ENCODE measurements at places on chromosomes 7 and 10.

DNA sequence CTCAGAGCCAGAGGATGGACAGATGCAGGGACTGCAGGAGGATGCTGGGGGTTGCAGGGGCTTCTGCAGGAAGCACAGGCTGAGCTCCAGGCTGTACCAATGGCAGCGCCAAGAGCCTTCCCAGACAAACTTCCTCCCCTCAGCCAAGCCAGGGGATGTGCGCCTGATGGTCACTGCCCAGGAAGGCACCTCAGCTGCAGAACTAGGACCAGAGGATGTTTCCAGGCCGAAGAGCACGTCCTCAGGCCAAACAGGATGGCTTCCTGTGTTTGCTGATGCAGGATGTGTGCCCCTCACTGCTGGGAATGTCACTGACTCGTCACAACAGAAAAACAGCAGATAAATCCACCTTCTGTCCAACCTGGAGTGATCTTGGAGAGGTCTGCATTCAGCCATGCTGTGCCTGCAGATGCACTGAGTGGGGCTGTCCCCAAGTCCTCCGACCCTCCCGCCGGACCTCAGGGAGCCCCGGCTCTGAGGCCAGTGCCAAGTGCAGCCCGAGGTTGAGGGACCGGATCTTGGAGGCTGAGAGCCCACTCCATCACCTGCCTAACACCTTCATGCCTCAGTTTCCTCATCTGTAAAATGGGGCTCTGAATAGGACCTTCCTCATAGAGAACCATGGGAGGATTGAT lies 152.5 kb upstream of the CHST15 start:
- no peak for DNase-seq

- no peak for DNase-seq
Observed at GRCh38 chr7:121621937-121622336, 225.8 kb upstream of the FAM3C start.

DNA sequence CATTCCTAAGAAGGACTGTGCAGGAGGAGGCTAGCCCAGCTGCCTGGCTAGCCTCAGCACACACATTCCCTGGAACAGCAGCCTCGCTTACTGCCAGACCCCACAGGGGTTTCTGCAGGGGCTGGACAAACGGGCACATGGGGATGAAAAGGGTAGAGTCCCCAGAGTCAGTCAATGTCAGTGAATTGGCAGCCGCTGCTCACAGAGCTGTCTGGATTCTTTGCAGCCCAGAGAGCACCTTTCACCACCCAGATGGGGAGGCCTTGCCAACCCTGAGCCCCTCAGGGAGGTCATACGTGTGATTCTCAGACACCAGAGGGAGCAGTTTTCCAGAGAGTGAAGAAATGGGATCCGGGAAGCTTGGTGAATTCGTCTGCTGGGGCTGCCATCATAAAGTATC lies 143.3 kb downstream of the KCNMA1 start:
- DNase-seq, result no peak

GRCh38 chr7:38975944-38976392 lies 1.7 kb upstream of the POU6F2 start:
- no peak for DNase-seq

DNA sequence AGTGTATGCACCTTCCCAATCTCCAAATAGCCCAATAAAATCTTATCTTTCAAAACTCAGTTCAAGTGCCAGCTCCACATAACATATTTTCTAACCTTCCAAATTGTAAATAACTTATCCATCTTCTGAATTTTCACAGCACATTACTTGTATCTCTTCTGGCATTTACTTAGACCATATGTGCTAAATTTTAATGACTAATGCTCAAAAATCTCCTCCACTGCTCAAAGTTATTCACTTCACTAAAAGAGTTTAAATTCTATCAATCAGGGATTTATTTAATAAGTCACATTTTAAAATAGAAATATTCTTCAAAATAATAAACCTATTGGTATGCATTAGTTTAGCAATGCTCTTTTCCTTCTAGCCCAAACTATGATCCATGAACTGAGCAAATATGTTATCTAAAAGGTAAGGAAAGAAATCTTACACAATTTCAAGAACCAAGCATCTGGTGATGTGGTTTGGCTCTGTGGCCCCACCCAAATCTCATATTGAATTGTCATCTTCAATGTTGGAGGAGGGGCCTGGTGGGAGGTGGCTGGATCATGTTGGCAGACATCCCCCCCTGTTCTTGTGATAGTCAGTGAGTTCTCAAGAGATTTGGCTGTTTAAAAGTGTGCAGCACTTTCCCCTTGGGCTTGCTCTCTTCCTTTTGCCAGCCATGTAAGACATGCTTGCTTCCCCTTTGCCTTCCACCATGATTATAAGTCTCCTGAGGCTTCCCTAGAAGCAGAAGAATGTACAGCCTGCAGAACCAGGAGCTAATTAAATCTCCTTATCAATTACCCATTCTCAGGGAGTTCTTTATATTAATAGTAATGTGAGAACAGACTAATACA lies 28.1 kb upstream of the GPR22 start:
- DNase-seq, result no peak

DNA sequence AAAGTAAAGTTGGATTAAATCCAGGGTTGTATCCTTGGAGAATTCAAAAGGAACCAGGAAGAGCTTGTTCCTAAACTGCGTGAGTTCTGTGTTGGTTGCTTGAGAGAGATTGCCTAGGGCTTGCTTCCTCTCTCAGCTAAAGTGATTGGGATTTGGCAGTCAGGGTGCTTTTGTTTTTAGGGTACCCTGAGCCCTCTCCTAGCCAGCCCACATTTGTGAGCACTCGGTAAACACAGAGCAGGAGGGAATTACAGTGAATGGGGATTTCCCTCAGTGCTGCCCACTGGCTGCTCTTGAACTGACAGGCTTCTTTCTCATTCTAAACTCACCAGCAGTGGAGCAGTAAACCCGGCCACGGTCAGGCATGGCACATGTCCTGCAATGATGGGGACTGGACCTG lies 146.9 kb downstream of the TPST1 start:
- DNase-seq, result no peak

DNA sequence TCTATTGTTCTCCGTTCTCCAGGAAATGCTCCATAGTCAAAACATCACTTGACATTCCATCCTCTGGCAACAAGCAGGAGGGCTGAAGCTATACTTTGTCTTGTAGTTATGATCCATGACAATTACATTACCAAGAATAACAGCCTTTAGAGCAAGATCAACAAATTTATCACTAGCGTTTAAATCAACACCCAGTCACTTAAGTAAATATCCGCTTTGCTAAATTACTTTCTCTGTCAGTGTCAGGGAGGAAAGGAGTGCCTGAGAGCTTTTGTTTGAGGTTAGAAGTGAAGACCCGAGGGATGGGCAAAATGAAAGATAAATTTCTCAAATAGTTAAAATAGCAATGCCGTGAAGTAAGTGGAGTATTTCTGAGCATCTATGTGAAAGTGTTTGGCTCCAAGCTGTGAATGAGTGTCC lies 236.1 kb upstream of the BMPER start:
- no peak for DNase-seq

DNA sequence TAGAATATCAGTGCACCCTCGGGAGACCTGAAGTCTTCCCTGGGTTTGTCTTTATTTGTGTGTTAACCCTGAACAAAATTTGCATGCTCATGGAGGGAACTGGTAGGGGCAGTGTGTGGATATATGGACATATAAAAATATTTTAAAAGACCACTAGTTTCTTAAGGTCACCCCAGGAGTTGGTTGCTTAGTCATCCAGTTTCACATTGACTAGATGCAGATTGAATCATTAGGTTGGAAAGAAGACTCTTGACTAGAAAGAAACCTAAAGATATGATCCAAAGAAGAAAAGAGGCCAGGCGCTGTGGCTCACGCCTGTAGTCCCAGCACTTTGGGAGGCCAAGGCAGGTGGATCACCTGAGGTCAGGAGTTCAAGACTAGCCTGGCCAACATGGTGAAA lies 137.1 kb downstream of the KAT6B start:
- peak; percentile 30 for DNase-seq

DNA sequence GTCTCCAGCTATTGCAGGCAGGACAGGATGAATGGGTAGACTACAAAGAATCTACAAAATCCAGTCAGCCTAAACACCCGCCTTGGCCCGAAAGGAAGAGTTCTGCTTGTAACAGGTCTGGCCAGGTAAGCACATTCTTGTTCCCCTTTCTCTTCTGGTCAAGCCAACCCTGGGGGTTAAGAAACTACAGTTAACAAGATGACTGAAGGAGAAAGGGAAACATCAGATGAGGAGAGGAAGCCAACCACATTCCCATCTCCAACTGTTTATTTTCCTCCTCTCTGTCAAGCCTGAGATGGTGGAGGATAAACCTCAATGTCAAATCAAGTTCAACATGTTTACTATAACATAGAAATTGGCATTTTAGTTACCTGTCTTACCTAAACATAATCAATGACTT lies 198.9 kb downstream of the IPMK start:
- no peak for DNase-seq

- no peak for DNase-seq
Observed at GRCh38 chr10:76764177-76764576, 873.4 kb downstream of the KCNMA1 start.

GRCh38 chr7:16875861-16876260 lies 5.9 kb downstream of the AGR3 start:
- DNase-seq, result no peak

GRCh38 chr10:87935290-87936141 lies 72.1 kb downstream of the PTEN start:
- DNase-seq, result no peak

DNA sequence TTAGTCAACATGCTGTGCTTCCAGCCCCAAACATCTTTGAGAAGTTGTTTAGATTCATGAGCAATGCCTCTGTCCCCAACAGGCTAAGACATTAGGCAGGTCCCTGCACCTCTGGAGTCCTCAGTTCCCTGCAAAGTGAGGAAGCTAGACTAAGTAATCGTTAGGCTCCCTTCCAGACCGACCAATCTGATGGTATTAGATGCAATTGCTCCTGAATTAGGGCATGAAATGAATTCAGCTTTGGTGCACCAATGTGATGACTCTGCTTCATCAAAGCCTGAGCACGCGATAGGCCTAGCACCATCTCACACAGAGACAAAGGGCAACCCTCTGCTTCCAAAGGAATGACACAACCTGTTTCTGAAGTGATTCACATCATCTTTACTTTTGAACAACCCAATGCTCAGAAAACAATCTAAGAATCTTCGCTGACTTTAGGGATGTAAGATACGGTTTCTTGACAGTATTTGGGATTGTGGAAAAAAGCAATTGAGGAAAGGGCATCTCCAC lies 723 bp upstream of the TES start:
- no peak for DNase-seq

DNA sequence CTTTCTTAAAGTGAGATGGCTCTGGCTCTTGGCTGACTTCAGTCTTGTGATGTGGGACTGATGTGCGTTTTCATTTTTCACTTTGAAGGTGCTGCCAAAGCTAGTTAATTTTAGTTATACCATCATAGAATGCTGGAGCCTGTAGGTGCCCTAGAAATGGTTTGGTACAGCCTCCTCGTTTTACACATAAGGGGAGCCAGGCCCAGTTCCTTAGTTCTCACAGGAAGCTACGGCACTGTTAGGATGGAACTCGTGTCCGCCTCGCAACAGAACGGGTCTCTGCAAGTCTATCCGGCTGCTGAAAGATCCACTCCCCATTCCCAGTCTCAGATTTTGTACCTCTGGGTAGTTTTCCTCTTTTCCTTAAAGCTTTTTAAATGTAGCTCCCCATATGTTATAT lies 173.2 kb upstream of the PRPS1L1 start:
- no peak for DNase-seq

DNA sequence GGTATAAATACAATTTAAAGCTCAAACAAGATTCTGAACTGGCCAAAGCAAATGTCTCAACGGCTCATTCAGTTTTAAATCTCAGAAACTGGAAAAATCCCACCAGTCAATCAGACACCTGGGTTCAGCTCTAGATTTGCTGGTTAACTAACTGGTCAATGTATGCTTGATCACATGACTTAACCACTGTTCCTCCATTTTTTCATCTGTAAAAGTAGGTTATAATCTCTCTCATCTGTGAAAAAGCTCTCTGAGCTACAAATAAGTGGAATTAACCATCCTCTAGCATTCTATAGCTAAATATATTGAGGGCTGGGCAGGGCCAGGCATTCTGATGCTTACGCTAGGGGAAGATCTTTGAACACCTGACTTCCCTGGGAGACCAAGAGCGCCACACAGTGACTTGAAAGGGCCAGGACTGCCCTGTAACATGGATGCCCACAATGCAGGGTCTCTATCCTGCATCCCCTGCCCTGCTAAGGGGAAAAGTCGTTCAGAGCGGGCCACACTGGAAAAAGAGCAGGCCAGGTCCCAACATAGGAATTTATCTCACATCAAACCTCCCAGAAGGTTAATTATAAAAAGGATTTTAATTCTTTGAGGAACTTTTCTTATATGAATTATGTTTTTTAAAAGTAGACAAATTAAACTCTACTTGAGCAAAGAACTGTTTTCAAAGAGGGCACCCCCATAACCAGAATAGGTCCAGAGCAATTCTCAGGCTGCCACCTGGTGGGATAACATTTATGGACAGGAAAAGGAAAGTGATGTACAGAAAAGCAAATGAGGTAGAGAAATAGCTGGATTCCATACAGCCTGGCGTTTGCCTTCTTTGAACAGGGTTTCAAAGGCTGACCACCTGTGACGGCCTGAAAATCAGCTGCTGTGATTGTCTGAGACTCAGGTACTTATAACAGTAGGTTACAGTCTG lies 1.8 kb downstream of the RP9 start:
- DNase-seq, result peak; percentile 47

DNA sequence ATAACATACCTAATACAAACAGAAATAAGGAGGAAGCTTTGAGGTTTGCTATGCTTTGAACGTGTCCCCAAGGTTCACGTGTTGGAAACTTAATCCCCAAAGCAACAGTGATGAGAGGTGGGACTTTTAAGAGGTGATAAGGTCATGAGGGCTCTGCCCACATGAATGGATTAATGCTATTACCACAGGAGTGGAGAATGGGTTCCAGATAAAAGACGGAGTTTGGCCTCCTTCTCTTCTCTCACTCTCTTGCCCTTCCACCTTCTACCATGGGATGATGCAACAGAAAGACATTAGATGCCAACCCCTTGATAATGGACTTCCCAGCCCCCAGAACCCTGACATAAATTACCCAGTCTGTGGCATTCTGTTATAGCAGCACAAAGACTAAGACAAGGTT lies 9.6 kb downstream of the ITGB1 start:
- DNase-seq, result no peak

DNA sequence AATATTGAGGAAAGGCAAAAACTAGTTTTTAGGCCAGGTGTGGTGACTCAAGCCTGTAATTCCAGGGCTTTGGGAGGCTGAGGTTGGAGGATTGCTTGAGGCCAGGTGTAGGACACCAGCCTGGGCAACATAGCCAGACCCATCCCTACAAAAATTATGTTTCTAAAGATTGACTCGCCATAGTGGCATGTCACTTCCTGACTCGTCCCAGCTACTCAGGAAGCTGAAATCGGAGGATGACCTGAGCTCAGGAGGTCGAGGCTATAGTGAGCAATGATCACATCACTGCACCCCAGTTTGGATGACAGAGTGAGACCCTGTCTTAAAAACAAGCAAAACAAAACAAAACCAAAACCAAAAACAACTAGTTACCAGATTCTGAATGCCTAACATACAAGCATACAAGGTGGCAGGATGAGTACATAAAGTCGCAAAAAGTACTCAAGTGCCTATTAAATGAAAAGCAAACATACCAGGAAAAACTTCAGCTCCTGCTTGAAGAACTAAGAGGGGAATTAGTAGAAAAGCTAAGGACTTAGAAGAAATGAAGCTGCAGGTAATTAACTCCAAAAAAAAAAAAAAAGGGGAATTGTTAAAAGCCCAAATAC lies 14.1 kb downstream of the ZNF398 start:
- DNase-seq, result peak; percentile 16

- no peak for DNase-seq
Observed at GRCh38 chr10:101538446-101538845, 49.6 kb downstream of the POLL start.

GRCh38 chr7:66950311-66950710 lies 29.3 kb downstream of the TMEM248 start:
- DNase-seq, result no peak

GRCh38 chr7:7177044-7177517 lies 5.3 kb upstream of the C1GALT1 start:
- DNase-seq, result no peak
